ENCODE measurements at places on chromosomes 7 and 10. TPM values are rescaled to one million over a fixed set of nuclear protein-coding genes. Genes with fewer than 3 reads are reported as not detected.

GRCh38 chr10:6197321-6197720 lies 5.4 kb upstream of the PFKFB3 start:
- H3K27me3 ChIP-seq = no peaks in the 10 kb centered on the region
- H3K4me1 ChIP-seq = peaks cover 62% of the 10 kb centered on the region

DNA sequence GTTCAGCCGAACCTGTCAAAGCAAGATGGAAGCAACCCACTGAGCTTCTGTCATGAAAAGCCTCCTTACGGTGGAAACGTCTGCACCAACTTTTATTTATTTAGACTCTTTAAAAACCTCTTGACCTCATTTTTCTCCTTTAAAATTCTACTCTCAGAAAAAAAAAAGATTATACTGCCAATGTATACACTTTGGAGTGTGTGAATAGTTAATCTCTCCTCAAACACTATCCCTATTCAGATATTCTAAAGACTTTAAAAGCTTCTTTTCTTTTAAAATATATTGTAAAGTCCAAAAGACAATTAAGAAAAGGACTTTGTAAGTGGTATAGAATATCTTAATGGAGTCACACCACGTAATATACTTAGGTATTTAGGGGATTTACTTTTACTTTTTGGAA lies 335.2 kb upstream of the SEMA3D start:
- H3K36me3 ChIP-seq = no peaks in the 10 kb centered on the region
- no peaks in the 10 kb centered on the region for H3K27me3 ChIP-seq
- no peak overlapping the region for H3K27ac ChIP-seq
- no peak overlapping the region for H3K4me3 ChIP-seq
- DNase-seq = no peak

DNA sequence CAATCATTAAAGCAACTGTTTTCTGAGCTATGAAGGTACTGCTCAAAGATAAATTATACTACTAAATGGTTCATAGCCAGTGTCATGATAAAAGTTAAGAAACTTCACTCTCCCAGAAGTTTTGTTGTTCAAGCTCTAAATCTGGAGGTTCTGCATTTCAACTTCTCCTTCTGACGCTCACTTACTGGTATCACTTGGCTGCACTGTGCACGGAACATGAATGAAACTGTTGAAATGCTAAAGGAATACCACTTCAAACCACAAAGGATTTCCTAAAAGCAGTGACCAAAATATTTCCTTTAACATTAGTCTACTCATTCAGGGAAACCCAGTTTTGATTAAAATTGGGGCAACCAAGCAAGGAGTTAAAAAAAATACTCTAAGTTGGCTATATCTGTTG lies 93.6 kb downstream of the UBE2H start:
- peak overlapping the region; percentile 88 for H3K27ac ChIP-seq
- H3K4me3 ChIP-seq = peak overlapping the region; percentile 26
- DNase-seq = no peak
- peaks cover 99% of the 10 kb centered on the region for H3K4me1 ChIP-seq
- H3K27me3 ChIP-seq = no peaks in the 10 kb centered on the region

DNA sequence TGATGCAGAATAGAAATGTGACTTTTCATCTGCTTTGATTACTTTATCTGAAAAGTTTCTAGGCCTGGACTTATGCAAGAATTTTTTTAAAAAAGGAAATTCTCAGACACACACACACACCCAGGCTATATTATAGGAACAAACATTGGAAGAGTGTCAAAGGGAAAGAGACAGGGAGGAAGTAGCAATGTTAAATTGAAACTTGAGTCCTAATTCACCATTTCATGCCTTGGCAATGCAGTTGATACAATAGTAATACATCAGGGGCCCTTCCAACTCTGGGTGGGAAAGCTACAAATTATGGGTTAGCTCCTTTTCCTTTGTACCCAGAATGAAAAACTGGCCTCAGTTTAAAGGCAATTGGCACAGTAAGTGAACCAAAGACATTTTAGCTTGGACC lies 258.0 kb upstream of the LYZL1 start:
- no peak overlapping the region for H3K4me3 ChIP-seq
- peaks cover 31% of the 10 kb centered on the region for H3K27me3 ChIP-seq
- no peak overlapping the region for H3K27ac ChIP-seq
- DNase-seq = no peak
- no peaks in the 10 kb centered on the region for H3K4me1 ChIP-seq

TMEM229A gene
- total RNA-seq = not detected
